Stimulated activated CD8-positive, alpha-beta memory T cell treated with anti-CD3 and anti-CD28 coated beads, Interleukin-7, amount 100 ng/mL, for 1 hour (primary cell): ENCODE measurements at places on chromosomes 6 and 20.
A peak's percentile ranks its signal among the peaks of the same experiment; 100 is the strongest.

DNA sequence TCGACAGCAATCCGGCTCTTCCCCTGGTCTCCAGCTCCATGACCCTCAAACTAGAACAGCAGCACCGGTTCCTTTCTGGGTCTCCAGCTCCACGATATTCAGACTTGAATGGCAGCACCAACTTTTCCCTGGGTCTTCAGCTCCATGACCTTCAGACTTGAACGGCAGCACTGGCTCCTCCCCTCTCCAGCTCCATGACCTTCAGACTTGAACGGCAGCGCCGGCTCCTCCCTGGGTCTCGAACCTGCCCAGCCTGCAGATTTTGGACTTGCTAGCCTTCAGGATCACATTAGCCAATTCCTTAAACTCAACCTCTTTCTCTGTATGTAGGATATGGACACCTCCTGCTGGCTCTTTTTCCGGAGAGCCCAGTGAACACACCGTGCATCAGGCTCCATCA is 350.9 kb downstream of the PREX1 start:
- DNase-seq: no peak

- DNase-seq: no peak
Observed at GRCh38 chr6:6581054-6581453, 7.5 kb upstream of the LY86 start.

DNA sequence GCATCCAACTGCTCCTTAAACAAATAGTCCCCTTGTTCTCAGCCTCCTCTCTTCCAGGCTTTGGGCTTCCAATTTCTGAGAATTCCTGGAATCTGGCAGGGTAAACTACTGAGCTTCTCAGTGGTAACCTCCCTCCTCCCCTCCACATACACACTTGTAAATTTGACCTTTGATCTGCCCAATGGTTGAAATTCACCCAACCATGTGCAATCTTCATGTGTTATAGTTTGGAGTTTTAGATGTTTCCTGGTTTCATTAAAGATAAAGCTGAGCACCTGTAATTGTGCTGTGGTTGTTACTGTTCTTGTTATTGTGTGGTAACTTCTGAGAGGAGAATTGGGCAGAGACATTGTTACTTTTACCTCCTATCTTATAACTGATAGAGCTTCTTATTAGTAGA is 328.4 kb downstream of the TPBG start:
- no peak for DNase-seq

DNA sequence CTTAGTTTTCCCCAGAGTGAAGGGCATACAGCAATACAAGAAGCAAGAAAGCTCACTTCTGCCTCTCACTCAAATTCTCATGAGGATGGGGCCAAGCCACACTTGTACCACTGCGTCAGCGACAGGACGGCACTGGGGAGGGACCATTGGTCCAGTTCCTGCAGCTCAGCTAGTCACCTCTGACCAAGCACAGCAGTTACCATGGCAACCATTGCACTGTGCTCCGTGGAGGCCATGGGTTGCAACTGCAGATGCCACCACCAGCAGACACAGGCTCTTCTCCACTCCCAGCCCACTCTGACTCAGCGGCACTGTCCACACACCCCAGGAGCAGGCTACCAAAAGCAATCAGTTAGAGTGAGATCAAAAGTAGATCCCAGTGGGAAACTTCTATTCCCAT is 441.1 kb upstream of the ARID1B start:
- no peak for DNase-seq

DNA sequence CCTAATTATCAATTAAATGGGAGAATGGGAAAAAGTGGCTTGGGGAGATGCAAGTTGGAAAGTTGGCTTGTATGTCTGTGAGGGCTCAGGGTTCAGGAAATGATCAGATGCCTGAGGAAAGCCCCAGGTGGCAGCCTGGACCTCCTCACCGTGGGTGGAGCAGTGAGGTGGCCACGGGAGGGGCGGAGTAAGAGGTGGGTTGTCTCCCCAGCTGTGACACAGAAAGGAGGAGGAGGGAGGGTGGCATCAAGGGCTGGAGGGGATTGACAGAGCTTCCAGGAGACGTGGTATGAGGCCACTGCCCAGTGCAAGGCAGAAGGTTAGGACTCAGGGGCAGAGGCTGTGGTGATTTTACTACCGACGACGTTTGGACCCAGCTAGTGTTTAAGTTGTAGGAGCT is 672.2 kb downstream of the PRKN start:
- no peak for DNase-seq

DNA sequence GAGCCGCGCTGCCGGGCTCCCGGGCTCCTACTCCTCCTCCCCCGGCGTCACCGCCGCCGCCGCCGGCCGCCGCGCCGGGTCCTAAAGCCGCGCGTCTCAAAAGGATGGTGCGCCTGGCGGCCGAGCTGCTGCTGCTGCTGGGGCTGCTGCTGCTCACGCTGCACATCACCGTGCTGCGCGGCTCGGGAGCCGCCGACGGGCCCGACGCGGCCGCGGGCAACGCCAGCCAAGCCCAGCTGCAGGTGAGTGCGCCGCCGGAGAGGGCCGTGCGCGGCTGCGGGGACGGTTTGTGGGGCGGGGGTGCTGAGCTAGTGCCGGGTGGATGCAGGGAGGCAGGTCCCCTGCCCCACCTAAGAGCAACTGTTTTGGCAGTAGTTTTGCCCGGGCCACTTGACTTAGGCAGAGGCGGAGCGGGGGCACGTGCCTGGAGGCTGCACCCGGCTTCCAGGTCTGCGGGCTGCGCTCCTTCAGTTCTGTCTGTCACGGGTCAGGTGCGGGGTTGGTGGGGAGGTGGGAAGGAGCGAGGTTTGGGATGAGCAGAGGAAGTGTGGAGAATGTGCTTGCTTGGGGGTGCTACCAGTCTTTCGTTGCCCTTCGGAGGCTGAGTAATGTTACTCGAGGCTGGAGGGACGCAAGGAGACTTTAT is 722 bp downstream of the ISM1 start:
- DNase-seq: peak; percentile 24

- DNase-seq: no peak
Observed at GRCh38 chr20:5463007-5463686, 146.4 kb upstream of the PROKR2 start.

GRCh38 chr20:40234593-40234992 is 454.4 kb downstream of the MAFB start:
- no peak for DNase-seq

DNA sequence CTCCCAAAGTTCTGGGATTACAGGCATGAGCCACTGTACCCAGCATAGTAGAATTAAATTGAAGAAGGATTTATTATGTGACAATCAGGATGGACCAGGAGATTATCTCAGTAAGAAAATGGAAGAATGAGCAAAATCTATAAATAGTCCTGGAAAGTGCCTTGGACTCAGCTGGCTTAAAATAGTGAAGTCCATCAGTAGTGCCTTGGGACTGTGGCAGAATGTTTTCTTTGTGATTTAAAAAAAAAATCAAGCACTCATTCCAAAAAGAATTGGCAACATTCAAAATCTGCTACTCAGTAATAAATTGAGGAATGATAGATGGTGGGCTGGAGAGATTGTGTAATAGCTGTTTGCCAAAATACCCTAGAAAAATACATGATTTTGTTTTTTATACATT is 37.0 kb upstream of the MAS1 start:
- no peak for DNase-seq

DNA sequence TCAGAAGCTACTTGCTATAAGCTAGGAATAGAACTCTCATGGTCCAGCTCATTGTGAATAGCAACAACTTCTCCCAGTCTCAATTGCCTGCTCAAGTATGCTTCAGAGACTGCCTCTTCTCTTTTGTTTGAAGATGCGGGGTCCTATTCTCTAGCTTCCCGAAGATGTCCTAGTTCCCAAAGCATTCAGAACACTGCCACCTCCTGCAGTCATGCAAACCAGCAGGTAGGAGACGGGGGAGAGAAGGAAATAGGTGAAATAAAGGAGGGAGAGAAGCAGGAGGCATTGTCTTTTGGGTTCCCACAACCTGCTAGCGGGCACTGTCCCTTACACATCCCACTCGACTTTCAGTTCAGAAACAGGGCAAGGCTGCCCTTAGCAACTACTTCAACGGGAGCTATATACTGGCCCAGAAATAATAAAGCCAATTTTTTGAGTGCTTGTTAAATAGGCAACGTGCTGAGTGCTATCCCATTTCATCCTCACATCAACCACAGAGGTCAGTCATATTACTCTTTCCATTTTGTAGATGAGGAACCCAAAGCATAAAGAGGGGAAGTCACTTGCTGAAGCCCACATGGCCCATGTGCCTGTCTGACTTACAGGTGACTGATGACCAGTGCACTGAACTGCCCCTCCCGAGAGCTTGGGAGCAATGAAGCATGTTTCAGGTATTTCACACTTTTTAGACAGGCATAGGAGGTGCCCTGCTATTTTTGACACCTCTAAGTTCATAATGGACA is 61.9 kb upstream of the ATXN1 start:
- no peak for DNase-seq

- no peak for DNase-seq
Observed at GRCh38 chr6:3284436-3284876, 25.7 kb downstream of the PSMG4 start.

DNA sequence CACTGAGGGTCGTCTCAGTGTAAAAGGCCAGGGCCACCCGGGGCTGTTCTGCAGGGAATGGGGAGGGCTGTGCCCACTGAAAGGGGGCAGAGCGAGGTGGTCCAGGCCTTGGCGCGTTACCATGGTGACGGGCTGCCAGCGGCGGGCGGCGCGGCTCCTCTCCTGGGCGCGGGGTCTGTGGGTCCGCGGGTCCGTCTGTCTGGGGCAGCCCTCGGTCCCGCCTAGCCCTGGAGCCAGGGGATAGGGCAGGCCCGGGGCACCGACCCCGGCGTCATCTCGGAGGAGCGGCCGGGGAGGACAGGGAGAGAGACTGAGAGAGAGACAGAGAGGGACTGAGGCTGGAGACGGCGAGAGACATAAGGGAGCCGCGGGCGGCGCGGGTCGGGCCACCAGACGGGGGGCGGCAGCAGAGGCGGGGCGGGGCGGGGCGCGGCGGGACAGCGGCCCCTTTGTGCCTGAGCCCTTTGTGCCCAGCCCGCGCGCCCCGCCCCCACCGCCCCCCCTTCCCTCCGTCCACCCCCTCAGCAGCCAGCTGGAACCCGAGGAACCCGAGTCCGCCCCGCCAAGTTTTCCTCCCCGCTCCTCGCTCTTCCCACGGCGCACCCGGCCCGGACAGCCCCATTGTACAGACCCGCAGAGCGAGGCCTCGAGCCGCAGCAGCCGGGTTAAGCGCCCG is at the start of gene KIAA1755:
Gene KIAA1755 (minus strand): TSS at position 358 of the 676 bp plus-strand sequence. CDS start 235 bp downstream, at position 123.
- no peak for DNase-seq

DNA sequence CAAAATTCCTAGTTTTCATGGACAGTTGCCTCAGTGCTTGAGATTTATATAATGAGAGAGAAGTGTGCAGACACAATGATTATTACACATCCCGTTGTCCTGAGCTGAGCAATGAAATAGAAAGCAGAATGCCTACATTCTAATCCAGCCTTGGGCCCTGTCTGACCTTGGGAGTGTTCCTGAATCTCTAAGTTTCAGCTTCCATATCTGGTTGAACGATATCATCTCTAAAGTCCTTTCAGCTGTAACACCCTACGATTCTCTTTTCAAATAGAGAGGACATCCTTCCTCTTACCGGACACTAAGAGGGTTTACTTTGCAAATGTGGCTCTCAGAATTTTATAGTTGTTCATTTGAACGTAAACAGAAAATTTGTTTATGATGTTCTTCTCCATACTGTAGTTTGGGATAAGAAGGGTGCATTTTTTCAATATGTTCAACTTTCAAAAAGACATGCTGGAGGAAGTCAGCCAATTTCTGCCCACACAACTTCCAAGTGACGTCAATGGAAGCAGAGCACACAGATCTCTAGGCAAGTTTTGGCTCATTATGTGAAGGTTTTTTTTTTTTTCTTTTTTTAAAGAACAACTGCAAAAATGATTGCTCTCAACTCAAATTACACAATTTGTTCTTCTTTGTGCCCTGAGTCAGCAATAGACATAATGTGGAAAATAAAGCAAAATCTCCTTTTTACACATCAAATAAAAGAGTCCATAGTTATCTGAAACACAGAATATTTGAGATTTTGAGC is 50.4 kb downstream of the PDE7B start:
- no peak for DNase-seq

- DNase-seq: no peak
Observed at GRCh38 chr6:134774201-134774638, 175.7 kb downstream of the ALDH8A1 start.

DNA sequence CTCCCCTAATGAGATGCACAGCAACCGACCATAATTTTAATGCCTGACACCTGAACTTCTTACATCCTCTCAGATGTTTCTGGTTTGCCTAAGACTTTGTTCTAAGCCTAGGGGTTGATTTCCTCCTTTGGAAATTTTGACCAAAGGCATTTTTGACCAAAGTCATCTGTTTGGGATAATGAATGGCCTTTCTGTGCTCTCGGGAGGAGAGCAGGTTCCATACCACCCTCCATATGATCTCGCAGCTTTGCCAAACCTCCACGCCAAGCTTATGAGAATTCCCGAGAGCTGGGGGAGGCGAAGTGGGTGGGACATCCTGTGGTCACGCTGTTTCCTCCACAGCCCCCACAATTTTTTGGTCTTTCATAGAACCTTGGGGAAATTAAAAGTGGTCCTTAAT is 91.7 kb downstream of the SCML4 start:
- no peak for DNase-seq

DNA sequence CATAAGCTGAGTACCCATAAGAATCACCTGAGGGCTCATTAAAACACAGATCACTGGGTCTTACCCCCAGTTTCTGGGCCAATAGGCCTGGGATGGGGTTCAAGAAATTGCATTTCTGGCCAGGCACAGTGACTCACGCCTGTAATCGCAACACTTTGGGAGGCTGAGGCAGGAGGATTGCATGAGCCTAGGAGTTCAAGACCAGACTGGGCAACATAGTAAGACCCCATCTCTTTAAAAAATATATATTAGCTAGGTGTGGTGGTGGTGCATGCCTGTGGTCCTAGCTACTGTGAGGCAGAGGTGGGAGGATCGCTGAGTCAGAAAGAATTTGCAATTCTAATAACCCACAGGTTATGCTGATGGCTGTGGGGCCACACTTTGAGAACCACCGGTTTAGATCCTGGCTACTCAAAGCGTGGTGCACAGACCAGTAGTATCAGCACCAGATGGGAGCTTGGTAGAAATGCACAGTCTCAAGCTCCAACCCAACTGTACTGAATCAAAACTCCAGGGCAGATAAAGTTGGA is 2.0 kb downstream of the CCM2L start:
- DNase-seq: no peak

DNA sequence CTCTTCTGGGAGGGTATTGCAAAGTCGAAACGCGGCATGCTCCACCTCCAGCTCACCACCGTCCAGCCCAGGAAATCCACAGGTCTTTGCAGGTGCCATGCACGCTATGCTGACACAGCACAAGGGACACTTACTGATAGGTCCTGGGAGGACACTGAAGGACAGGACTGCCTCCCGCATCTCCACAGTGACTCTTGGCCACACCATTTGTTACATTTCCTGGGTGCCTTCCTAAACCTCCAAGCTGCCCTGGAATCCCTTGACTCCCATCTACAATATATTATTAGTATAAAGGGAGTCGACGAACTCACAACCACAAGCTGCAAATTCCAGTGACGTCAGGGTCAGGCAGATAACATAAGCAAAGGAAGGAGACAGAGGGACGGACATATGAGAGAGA is 106.9 kb downstream of the JPH2 start:
- DNase-seq: no peak

- no peak for DNase-seq
Observed at GRCh38 chr20:41329435-41330342, 10.9 kb upstream of the LPIN3 start.
